ENCODE measurements at places on chromosomes 2 and 18.

DNA sequence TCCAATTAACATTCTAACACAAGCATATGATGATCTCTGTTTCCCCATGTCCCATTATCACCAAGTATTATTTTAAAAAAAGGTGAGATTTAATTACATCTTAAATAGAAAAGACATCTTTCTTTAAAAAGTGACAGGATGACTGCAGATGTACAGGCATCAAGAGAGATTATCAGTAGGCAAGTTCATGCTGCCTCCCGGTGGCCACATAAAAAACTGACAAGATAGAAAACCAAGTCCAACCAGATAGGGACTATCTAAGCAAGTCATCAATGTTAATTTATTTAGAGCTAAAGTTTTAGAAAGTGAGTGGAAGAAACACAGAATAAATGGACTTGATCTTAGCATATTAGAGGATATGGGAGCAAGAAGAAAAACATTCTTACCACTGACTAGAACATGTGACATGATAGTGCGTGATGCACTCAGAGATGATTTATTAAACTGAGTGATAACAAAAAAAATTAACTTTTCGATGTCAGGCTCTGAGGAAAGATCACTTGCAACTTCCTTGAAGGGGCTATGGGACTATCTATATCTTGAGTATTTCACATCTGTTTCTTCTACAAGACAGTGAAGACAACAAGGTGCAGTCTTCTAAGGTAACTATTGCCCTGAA is 5.4 kb upstream of the TDRD15 start:
- DNase-seq, result no peak

DNA sequence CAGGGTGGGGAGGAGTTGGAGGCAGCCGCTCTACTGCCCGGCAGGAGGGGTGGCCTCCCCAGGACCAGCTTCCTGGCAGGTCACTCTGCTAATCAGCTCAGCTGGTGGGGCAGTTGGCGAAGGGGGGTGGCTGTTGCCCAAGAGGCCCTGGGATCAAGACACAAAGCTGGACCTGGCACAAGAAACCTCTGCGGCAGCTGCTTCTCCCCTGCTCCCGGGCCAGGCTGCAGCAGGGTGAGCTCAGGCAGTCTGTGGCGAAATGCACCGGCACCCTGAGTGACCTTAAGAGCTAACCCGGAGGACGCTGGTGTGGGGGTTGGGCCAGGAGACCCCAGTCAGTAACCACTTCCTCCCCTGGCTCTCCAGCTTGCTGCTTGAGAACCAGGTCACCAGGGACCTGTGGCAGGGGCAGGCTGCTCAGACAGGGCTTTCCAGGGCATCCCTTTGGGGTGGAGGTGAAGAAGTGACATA is 31.1 kb downstream of the TOGARAM2 start:
- no peak for DNase-seq

DNA sequence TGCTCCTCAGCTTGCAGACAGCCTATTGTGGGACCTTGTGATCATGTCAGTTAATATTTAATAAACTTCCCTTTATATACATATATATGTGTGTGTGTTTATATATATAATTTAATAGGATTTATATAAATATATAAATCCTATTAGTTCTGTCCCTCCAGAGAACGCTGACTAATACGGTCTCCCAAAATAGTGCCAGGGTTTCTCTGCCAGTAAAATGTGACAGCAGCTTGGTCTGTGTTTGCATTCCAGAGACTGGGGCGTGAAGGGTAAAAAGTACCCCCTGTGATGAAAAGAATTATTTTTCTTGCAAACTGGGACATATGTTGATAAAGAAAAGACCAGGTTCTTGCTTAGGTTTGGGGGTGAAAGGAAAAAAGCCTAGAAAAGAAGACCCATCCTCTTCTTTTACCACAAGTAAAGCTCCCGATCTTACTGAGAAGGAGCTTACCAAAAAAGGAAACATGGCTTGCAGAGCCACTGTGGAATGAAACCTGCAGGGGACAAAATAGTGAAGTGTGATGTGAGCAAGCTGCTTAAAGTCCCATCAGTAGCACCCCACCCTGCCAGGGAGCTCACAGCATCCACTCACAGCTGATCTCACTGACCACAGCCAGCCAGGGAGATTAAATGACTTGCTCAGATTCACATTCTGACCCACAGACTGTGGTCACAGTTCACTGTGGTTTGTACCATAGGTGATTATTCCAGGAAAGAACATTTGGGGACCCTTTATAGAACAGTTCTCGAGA is 110.9 kb upstream of the RMP24 start:
- no peak for DNase-seq

DNA sequence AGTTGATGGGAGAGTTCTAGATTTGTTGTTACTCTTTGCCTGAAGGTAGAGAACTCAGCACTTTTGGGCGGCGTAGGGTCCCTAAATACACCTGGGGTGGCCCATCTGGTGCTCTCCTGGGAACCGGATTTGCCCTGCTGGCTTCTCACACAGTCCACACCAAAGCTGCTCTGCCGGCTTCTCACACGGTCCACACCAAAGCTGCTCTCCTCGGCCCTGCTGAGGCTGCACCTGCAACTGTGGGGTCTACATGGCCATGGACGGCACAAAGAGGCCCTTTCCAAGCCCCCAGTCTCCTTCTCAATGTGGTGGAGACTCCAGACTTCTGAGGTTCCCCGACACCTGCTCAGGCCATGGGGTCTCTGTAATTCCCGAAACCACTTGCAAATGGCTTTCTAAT is 124.8 kb upstream of the GPC1 start:
- no peak for DNase-seq

DNA sequence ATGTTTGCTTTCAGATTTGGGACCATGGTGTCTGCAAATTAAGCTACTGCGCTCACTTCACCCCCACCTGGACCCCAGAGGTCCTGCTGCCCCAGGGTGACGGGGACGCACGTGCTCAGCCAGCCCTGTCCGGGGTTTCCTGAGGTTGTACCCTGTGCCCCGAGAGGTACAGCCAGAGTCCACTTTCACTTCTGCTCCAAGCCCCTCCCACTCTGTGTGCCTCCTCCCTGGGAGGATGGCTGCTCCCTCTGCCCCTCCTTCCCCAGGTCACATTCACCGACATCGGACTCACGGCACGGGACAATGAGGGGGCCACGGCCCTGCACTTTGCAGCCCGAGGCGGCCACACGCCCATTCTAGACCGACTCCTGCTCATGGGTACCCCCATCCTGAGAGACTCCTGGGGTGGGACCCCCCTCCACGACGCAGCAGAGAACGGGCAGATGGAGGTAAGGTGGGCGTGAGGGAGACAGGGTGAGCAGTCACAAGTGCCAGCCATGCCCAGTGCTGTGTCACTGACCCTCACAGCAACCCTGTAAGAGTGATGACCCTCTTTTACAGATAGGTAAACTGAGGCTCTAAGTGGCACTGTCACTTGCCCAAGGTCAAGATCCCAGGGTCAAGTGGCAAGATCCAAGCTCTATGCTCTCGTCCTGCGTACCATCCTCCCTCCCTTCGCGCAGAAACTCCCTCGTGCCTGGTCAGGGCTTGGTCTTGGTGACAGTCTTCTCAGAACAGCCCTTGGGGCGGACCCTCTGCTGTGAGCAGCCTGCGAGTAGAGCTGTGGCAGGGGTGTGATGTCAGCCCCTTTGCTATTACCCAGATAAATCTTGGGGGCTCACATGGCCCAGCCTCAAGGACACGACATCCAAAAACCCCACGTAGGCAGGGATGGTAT is 7.6 kb downstream of the ESPNL start:
- no peak for DNase-seq

DNA sequence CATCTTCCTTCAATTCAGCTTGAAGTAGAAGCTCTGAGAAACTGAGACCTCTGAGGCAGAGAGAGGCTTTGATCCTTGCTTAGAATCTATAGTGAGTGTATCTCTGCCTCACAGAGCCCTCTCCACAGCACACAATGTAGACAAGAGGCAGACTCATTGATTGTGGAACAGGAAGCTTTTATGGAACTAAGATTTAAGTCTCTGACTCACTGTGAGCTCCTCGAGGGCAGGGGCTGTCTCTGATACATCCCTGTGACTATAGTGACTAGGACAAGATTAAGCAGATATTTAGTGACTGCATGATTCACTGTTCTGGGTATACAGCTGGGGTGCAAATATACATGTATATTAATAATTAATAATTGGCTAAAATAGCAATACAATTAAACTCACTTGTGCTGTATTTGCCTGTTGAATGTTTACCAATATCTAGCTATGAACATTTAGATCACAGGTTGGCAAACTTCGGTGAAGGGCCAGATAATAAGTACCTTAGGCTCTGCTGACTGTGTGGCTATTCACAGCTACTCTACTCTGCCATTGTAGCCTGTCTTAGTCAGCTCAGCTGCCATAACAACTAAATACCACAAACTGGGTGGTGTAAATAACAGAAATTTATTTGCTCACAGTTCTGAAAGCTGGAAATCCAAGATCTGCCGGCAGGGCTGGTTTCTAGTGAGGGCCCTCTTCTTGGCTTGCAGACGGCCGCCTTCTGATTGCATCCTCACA is 54.4 kb downstream of the ARHGEF4 start:
- no peak for DNase-seq

GRCh38 chr2:42846932-42847595 is 54.7 kb upstream of the HAAO start:
- no peak for DNase-seq

DNA sequence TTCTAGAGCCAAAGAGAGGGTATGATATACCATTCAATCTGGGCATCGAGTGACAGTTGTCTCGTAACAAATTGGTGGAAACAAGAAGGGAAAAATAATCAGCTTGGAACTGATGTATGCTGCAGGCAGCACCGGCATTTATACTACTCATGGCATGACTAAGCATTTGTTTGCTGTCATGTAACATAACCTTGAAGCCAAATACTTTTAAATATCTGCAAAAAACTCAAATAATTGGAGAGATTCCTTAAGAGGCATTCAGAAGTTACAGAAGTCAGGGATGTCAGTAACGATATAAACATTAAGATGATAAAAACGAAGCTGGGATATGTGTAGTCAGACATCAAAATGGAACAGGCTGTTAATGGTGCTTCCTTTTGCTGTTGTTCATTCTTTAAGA is 157.3 kb upstream of the MMADHC start:
- DNase-seq, result no peak

DNA sequence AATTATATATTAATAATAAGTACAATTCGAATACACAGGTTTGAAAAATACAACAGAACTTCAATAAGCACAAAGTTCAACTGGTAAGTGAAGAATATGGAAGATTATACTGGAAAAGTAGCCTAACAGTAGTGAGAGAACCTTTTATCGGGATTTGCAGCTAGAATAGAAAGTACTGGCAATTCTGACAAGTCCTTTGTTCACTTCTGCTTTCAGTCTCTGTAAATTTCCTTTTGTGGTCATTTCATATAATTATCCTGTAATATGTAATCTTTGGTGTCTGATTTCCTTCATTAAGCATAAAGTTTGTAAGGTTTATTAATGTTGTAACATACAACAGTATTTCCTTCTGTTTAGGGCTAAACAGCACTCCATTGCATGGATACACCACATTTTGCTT is 67.2 kb downstream of the CUL3 start:
- no peak for DNase-seq

Measured in GM04503 (cell line).